SJCRH30 (cell line): ENCODE measurements at places on chromosomes 11 and 22. TPM values are rescaled to one million over a fixed set of nuclear protein-coding genes. Genes with fewer than 3 reads are reported as not detected.

Gene SYT8
- total RNA-seq: 1.7 and 2.7 TPM in 2 replicates

Gene KDM4D
- total RNA-seq: 1.9 TPM in 2 replicates

Gene POU2AF3
- total RNA-seq: not detected in 2 replicates

DNA sequence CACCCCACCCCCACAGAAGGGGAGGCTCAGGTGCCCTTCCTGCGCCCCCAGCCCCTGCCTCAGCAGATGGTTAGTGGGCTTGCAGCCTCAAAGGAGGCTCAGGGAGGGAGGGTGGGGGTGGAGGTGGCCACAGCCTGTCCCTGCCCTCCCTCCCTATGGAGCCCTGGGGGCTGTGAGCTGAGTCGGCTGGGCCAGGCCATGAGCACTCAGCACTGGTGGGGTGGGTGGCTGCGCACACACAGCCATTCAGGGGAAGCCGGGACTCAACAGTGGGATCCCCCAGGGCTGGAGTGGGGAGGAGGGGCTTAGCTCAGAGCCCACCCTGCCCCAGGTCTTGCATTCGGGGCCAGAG lies 50.2 kb downstream of the FLRT1 start:
- no peak for DNase-seq

Gene MS4A6E
- not detected in 2 replicates for total RNA-seq

DNA sequence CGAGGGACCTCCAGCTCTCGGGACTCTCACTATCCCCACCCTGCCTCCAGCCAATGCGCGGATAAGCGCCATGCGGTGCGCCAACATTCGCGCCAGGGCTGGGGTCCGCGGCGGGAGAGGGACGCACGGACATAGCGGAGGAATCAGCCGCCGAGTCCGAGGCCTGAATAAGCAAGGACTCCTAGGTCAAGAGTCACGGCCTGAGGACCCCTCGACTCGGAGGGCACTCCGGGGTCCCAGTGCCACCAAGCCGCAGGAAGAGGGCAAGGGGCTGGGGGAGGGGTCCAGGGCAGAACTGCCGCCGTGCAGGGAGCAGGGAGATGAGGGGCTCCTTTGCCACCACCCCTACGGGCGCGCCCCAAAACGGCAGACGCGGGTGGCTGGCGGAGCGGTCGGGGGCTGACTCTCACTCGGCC lies 552 bp downstream of the DSCAML1 start:
- DNase-seq: no peak

DNA sequence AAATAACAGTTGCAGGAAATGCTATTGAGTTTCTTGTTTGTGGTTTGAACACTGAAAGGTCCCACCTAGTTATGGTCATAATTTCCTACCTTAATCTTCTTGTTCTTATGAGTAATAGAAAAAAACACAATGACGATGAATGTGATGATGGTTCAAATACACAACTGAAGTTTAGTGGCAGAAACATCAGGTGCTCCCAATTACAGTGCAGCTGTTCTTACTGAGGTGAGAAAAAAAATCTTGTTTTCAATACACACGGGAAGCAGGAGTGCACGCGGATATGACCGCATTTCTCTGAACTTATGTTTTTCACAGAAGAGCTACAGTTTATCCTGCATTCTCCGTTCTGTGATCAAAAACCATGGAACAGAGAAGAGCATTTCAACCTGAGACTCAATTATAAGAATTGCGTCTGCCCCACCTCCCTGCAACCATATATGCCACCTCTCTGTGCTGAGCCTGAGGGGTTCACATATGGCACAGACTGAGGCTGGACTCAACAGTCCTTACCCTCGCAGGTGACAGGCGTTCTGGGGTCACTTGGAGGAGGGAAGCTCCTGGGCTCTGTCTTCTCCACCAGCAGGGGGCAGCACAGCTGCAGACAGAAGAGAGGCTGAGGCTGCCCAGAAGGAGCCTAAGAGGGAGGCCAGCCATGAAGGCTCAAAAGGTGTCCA lies 99.7 kb upstream of the IGLL5 start:
- DNase-seq: peak; percentile 83

GRCh38 chr11:101169944-101170343 lies 40.3 kb upstream of the PGR start:
- DNase-seq: no peak

DNA sequence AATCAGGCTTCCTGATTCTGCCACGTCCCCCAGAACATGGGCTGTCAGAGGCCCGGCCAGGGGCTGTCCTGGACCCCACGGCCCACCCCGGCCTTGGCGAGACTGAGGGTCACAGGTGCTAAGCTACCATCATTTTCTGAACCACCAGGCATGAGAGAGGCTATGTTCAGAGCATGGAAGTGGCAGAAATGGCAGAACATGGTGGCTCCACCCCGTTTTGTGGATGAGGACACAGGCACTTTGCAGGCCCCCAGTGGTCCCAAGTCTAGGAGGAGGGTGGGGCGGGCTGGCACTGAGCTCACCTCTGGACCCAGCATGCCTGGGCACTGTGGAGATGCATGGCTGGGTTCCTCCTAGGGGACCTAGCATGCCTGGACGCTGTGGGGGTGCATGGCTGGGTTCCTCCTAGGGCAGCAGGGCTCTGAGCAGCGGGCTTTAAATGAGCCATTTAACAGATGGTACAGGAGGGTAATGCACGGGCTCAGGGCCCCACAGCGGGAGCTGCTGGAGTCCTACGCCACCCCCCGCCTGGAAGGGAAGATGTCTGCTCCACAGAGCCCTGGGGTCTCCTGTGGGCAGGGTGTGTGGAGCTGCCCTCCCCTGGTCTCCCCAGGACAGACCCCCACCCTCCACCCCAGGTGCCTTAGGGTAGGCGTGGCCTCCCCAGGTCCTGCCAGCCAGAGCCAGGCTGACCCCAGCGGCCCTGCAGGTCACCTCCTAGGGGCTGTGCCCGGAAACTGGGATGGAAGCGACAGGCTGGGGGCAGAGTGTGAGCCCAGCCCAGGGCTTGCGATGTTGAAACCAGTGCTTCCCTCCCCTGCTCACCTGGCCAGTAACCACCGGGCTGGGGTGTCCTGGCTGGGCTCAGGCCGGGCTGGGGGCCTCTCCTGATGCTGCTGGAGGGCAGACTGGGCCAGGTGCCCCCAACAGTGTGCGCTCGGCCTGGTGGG lies 6.1 kb upstream of the MUC5AC start:
- DNase-seq: no peak

Gene GRK2
- total RNA-seq: 45.2 and 49.7 TPM in 2 replicates

Gene LIF
- 1.1 and 1.7 TPM in 2 replicates for total RNA-seq

GRCh38 chr11:9787981-9788521 lies 124.2 kb downstream of the SWAP70 start:
- peak; percentile 56 for DNase-seq

Gene PRAME
- not detected in 2 replicates for total RNA-seq

Gene IMMP1L
- total RNA-seq: 73.8 and 82.6 TPM in 2 replicates

GRCh38 chr11:1219446-1219833 lies 3.4 kb upstream of the MUC5B start:
- no peak for DNase-seq

DNA sequence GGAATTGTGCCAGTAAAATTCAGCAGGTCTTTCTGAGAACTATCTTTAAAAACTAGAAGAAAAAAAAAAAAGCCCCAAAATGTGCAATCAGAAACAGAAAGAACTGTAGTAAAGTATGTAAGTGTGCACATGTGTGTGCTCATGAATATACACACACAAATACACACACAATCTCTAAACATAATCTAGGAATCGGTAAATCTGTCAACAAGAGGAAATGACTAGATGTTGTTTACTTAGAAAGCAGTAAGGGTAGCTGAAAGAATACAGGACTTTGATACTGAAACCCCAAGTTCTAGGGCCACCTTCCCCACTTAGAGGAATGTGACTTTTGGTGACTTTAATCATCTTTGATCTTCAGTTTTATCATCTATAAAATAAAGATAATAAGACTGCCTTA lies 13.2 kb downstream of the UEVLD start:
- no peak for DNase-seq

DNA sequence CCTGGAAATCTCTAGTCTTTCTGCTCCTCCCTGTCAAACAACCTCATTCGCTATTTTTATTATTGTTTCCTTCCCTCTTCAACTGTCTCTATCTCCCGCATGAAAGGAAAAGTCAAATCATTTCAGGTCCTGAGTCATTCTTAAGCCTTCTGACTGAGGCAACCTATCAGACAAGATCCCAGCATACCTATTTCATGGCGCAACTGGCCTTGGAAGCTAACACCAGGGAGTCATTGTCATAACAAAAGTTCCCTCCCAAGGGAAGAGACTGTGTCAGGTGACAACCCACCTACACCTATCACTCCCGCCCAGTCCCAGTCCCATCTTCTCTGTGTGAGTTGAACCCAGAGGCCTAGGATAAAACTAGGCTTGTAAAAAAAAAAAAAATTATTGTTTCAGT lies 10.2 kb upstream of the ARHGAP42 start:
- DNase-seq: no peak

GRCh38 chr11:128098781-128099180 lies 488.6 kb downstream of the ETS1 start:
- DNase-seq: no peak
